ENCODE measurements at places on chromosomes 4 and X.

DNA sequence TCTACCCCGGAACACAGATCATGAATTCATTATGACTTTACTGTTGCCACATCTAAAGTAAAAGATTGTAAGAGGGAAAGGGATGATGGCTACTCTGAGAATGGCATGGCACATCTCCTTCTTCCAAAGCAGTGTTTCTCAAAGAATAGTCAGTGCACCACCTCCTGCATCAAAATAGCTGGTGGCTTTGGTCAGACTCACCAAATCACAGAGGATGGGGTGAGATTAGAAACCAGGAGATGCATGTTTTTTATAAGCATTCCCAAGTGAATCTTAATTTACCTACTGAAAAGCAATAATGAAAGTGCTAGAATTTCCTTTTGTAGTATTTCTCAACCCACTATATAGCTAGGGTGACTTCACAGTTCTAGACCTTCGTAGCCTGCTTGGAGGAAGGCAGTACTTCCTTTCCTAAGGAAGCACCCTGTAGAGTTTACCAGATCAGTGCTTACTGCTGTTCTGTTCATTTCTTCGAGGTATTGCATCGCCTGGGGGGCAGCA, 340.8 kb upstream of the KLF3 start:
- DNase-seq, result peak; percentile 21

DNA sequence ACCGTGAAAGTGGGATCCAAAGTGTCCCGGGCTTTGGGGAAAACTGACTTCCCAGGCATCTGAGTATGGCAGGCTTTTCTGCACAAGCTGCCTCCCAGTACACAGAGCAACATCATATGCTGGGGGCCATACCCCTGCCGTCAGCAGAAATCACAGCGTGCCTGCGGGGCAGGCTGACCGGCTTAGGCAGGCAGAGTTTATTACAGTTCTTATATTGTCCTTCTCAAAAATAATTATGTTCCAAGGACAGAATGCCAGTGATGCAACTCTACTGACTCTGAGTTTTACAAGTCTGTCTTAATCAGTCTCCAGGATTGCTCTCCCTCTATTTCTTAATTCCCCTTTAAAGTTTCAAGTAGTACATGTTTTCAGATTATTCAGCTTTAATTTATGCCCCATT, 37.0 kb downstream of the IL21 start:
- no peak for DNase-seq

GRCh38 chr4:81682492-81682891, 210.8 kb upstream of the RASGEF1B start:
- no peak for DNase-seq

DNA sequence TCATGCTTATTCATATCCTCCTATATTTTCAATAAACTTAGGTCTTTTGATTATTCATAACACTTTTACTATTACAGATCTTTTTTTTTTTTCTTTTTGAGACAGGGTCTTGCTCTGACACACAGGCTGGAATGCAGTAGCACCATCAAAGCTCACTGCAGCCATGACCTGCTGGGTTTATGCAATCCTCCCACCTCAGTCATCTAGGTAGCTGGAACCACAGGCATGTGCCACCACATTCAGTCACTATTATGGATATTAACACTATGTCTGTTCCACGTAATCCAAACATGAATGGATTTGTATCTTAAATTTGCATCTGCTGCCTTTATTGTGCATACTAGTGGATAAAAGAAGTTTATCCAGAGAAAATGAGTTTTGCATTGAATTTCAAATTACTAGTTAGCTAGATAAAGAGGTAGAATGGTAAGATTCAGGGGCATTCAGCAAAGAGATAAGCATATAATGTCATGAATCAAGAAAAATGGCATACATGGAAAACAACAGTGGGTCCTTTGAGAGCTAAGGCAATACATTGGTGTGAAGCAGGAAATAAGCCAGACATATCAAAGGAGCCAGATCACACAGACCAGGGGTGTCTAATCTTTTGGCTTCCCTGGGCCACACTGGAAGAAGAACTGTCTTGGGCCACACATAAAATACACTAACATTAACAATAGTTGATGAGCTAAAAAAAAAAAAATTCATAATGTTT, 13.9 kb downstream of the ANAPC10 start:
- no peak for DNase-seq

GRCh38 chr4:163681208-163681821, 186.8 kb downstream of the TMA16 start:
- DNase-seq, result peak; percentile 56

DNA sequence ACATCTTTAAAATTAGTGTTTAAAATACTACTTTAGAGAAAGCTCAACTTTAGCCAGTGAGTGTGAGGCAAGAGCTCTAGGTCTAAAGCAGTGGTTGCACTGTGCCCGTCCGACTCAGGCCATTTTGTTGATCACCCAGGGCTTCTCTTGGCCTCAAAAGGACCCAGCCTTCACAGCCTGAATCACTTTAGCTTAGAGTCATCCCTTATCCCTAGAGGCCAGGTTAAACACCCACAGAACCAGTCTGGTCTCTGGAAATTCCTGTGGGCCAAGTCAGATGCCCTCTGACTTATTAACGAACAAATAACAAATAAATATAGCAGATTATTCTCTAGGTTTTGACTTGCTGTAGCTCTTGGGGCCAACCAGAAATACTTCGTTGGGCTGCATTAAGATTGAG, 102.3 kb downstream of the WWC2 start:
- DNase-seq, result no peak

DNA sequence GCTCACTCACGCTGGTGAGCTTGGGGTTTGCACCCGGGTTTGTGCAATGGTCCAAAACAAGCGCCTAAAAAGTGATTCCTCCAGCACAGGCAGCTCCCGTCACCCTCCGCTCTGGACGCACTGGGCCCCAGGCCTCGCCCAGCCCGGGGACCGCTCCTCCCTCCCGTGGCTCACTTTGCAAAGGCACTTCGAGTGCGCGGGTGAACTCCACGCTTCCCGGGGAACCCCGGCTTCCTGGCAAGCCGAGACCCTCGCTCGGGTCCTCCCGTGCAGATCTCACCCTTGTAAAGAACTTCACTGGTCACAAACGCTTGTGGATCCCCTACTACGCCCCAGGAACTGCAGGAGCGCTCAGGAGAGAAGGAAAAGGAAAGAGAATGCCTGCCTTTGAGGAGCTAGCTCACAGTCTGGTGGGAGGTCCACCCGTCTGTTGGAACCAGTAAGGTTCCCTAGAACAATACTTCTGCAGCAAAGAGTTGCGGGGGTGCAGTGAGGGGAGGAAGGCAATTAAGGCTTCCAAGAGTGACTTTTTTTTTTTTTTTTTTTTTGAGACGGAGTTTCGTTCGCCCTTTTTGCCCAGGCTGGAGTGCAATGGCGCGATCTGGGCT, at the start of gene CTPS2:
CTPS2 (minus strand) TSS at position 122 of the 608 bp plus-strand sequence. CDS start 9,767 bp downstream, outside the sequence.
- peak; percentile 77 for DNase-seq

GRCh38 chrX:131778269-131779218, 234.7 kb downstream of the OR13H1 start:
- DNase-seq, result peak; percentile 39

- DNase-seq, result no peak
Measured at GRCh38 chr4:60885011-60885410, 315.1 kb upstream of the ADGRL3 start.

DNA sequence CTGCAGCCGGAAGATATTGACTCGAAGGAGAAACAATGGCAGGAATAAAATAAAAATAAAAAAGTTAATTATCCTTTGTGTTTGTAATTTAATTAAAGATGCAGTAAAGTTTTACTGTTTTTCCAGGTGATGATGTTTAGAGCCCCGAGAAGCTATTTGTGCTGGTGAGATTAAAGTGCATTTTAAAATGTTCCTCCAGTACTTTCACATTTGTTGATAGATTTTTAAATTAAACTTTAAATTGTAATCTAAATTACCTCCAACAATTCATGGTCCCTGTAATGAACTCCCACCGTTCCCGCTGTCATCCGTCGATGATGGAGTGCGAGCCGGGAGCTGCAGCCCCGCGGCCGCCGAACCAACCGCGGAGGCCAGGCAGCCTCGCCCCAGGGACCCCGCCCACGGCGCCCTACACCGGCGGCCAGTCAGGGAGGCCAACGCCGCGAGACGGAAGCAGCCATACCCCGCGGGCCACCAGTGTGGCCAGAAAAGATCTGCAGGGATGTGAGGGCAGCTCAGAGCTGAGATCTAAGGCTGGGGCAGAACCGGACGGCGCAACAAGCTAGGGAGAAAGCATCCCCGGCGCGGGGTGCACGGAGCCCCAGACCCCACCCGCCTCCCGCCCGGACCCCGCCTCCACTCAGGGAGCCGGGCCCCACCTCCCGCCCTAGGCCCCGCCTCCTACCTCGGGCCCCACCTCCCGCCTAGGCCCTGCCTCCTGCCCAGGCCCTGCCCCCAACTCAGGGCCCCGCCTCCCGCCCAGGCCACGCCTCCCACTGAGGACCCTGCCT, 104.0 kb downstream of the FAM53A start:
- peak; percentile 95 for DNase-seq

DNA sequence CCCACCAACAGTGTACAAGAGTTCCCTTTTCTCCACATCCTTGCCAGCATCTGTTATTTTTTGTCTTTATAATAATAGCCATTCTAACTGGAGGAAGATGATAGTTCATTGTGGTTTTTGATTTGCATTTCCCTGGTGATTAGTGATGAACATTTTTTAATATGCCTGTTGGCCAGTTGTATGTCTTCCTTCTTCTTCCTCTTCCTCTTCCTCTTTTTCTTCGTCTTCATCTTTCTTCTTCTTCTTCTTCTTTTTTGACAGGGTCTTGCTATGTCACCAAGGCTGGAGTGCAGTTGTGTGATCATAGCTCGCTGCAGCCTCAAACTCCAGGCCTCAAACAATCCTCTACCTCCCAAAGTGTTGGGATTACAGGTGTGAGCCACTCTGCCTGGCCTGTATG, 87.4 kb downstream of the CCDC160 start:
- DNase-seq, result no peak

- DNase-seq, result no peak
Measured at GRCh38 chr4:85024671-85025070, 58.2 kb upstream of the WDFY3 start.

- DNase-seq, result no peak
Measured at GRCh38 chr4:24980740-24981139, 50.0 kb downstream of the LGI2 start.

Data from GM13977 (cell line).